ENCODE measurements at places on chromosomes 12 and 14.
A peak's percentile ranks its signal among the peaks of the same experiment; 100 is the strongest.

GRCh38 chr14:54182419-54183045 is 214.3 kb upstream of the CDKN3 start:
- DNase-seq = no peak

- DNase-seq = no peak
These were observed 214.9 kb upstream of the HMGA2 start for GRCh38 chr12:65609359-65609771.

DNA sequence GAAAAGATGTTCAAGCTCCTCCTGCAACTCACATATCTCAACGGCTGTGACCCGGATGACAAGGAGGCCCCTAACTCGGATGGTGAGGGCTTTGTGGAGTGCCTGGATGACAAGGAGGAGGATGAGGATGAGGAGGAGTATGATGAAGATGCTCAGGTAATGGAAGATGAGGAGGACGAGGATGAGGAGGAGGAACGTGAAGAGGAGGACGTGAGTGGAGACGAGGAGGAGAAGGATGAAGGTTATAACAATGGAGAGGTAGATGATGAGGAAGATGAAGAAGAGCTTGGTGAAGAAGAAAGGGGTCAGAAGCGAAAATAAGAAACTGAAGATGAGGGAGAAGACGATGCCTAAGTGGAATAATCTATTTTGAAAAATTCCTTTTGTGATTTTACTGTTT is 702 bp downstream of the ANP32D start:
- DNase-seq = no peak

GRCh38 chr14:93914278-93914677 is 12.9 kb upstream of the FAM181A start:
- no peak for DNase-seq

- peak; percentile 71 for DNase-seq
These were observed 4.6 kb upstream of the SEC23A start for GRCh38 chr14:39107591-39107996.

DNA sequence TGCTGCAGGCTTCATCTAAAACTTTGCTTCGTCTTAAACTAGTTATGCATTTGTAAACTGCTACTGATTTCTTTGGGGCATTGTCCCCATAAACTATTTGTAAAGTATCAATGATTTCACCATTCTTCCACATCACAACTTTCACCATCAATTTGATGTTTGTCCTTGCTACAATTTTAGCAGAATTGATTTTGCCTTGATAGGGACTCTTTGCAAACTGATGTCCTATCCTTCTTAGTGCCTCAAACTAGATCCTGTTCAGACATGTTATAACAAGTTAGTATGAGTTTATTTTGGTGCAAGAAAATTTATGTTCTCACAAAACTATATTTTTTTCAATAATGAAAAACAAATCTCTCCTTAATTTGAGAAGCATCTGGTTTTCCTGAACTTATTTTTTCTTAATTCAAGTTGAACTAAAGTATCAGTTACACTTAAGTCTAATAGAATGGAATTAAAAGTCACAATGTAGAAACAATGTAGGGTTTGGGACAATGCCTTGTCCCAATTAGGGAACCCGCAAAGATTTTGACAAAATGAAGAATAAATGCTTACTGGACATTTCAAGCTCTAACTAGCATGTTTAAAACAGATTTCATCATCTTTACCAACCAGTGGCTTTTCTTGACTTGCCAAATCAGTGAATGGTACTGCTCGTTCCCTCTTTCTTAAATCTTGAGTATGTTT is 10.1 kb upstream of the ARID4A start:
- no peak for DNase-seq

- DNase-seq = no peak
These were observed 357.3 kb upstream of the DDHD1 start for GRCh38 chr14:53510281-53510912.

DNA sequence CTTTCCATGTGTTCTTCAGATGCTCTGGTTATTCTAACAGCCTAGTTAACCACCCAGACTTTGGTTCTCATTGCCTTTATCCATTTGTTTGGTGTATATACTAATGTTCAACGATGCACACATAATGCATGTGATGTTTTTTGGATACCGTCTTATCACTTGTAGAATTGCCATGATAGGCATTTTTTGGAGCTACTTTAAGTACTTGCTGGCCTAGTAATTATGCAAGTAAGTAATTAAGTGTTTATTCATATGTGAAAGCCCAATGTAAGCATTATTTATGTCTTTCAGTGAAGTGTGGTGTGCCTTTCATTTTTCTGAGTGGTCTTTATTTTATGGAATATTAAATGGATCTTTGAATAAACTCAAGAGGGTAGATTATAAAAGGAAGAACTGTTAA is 14.2 kb downstream of the RAP1B start:
- no peak for DNase-seq

DNA sequence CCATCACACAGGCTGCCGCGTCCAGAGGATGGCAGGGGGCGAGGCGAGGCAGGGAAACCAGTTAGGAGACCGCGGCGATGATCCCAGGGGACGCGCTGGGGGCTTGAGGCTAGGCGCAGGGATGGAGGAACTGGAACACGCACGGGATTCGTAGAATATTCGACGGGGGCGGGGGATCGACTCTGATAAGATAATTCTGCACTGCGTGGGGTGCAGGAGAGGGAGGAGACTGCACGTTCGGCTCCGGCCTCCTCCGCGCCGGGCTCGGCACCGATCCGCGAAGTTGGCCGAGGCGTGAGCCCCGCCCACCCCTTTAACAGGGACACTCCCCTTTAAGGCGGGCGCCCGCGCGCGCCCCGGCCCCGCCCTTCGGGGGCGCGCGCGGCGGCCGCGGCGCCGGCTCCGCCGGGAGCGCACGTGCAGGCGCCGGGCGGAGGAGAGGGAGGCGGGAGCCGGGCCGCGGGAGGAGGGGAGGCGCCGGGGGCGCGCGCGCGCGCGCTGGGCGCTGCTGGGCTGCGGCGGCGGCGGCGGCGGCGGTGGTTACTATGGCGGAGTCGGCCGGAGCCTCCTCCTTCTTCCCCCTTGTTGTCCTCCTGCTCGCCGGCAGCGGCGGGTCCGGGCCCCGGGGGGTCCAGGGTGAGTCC is at the start of gene ACVR1B:
Gene ACVR1B (plus strand): TSS at position 501 of the 644 bp plus-strand sequence. CDS start 45 bp downstream, at position 546.
- peak; percentile 87 for DNase-seq

- DNase-seq = no peak
These were observed 113.2 kb downstream of the DENND5B start for GRCh38 chr12:31477687-31478086.

DNA sequence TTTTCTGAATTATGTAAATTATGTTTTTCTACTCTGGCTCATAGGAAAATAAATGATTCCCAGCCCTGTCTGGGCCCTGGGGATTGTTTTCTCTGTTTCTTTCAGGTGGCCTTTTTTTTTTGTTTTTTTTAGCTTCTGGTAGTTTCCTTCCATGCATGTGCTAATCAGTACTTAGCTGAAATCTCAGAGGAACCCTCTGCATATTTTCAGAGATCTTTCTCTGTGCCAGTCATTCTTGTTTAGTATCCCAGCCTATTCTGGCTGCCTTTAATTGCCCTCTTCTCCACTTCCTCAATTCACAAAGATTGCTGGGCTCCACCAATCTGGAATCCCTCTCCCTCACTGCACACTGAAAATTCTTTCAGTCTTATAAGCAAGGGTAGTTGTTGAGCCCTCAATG is 46.9 kb downstream of the CNOT2 start:
- no peak for DNase-seq

DNA sequence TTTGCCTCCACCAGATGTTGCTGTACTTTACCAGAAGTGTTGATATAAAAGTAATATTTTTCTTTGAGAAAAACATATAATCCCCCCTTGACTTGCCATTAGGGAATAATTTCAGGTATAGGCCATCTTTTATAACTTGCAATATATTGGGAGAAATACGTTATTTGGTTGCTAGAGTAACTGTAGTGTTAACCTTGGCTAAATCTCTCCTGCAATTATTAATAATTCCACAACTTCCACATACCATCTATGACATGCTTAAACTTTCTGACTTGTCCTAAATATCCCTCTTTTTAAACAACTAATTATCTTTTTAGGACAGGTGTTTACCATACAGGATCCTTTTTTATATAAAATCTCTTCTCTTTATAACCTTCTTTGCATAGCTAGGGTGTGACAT is 1048.2 kb downstream of the SLC16A7 start:
- DNase-seq = no peak

GRCh38 chr12:113043240-113043639 is 13.3 kb upstream of the DTX1 start:
- DNase-seq = no peak

DNA sequence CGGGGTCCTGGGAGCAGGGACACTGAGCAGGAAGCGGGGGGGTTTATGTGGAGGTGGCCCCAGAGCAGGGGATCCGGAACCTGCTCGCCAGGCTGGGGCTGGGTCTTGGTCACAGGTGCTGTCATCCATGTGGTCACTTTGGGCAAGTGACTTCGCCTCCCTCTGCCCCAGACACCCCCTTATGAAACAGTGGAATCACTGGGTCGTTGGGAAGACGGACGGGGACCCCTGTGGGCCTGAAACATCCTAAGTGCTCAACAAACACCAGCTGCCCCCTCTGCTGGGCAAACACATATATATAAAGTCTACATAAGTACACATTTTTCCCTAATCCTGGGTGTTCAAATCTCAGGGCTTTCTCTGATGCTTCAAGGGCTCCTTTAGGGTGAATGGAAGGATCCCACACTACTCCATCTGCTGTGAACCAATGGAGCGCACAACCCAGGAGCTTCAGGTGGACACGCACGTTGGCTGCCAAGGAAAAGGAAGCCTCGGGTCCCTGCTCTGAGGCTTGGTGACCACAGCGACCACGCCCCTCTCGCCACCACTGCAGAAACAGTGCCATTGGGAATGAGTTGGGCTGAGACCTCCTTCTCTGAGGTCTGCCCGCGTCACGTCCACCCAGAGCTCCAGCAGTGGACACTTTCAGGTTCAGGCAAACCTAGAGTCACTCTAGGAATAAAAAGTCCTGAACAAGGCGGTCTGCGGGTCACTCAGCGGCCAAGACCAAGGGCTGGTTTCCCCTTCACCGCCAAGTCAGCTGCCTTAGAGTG is 54.6 kb downstream of the CDC42BPB start:
- DNase-seq = peak; percentile 39

- DNase-seq = peak; percentile 9
These were observed 990 bp downstream of the FERMT2 start for GRCh38 chr14:52949711-52950409.

DNA sequence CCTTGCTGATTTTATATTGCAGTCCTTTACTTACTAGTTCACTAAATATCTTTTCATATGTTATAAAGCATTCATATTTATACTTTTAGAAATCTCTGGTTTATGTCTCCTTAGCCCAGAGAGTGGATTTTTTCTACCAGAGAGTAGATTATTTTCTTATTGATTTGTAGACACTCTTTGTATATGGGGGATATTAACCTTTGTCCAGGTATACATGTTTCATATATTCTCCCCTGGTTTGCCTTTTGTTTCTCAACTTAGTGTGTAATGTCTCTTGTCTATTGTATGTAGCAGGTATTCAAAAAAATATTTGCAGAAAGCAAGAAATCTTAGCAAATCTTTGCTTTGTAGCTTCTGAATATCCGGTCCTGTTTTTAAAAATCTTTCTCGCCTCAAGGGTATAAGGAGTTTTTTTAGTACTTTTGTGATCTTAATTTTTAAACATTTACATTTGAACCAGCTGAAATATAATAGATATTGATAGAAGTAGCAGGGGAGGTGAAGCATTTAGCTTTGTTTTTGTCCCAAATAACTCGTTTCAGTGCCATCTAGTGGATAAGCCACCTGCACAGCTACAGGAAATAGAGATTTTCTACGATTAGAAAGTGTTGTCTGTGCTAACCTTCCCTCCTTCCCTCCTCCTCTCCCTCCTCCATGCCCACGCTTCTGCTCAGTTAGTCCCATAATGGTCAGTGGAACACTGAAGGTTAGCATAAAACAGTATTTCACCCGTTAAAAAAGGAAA is 97.0 kb downstream of the PHETA1 start:
- DNase-seq = no peak

DNA sequence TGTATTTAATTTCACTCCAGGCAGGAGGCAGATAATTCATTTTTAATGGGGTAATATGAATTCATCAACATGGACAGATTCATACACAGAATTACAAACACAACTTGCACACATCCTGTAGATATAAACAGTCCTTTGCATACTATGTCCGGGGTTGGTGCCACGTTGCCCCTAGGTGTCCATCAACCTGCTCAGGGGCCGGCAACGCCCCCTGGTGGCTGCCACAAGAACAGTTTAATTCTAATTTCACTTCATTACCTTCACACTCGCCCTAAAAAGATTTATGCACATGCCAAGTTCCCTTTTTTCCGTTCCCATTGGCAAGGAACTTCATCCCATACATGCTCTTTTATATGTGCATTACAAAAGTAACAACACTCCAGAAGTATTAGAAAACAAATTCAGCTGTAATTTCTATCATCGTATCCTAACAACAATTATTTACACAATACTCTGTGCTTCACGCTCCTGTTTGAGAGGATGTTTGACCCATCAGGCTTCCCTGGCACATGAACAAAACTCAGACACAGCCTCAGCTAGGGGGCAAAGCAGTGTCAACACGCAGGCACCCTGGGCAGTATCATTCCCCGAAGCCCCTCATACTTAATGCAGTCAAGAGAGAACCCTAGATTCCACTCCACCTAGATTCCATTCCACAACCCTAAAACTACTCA is 15.5 kb downstream of the MANSC1 start:
- peak; percentile 73 for DNase-seq

GRCh38 chr12:106183735-106184134 is 45.0 kb upstream of the NUAK1 start:
- DNase-seq = no peak

- DNase-seq = no peak
These were observed 18.1 kb downstream of the TPCN1 start for GRCh38 chr12:113239288-113239771.

GRCh38 chr14:90397425-90398314 is 841 bp downstream of the CALM1 start:
- DNase-seq = peak; percentile 48

DNA sequence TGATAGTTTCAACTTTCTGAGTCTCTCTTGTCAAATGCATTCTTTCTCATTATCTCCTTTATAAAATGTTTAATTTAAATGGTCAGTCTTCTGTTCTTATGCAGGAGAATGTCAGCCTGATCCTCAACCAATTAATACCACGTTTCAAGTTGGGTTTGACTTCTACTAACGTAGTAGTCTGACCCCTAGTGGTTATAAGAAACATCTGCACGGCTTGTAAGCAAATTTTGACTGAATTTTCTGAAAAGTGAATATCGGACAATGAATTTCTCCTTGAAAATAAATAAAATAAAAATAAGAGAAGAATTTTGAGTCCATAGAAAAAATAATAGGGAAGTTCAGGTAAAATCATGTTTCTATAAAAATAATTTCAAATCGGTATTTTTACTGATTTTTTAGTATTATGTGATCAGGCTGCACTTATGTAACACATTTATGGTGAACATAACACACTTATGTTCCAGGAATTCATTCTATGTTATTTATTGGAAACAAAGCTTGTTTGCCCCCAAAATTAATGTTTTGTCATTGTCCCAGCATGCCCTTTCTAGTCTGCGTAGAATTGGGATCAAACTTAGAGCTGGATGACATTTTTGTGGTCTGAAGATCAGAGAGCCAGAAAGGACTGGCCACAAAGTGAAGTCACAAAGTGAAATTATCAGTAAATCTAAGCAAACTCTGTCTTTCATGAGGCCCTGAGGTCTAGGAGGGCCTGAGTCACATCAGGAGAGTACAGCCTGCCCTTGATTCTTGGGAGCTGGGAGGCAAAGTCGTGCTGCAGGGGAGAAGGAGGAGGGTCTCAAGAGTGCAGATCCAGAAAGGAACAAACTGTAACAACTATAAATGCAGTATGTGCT is 101.2 kb upstream of the STXBP6 start:
- DNase-seq = peak; percentile 47
